ENCODE measurements at places on chromosomes 6 and 20.
A peak's percentile ranks its signal among the peaks of the same experiment; 100 is the strongest.

DNA sequence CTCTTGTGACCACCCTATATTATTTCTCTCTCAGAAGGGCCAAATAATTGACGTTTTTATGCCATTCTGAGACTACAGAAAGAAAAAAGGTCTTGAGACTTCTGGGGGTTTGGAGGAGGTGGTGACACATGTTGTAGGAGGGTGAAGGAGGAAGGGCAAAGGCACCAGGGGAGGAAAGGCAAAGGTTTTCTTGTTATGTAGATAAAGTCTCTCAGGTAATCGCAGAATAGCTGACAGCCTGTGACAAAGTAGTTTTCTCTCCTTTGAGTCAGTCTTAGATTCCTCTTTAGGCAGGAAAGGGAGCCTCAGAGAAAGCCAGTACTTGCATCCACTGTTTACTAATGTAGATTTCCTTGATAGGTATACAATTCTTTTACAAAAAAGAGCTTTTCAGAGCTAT, 23.6 kb downstream of the OR2B2 start:
- no peak for DNase-seq
- H3K27ac ChIP-seq = no peak overlapping the region
- no peaks in the 10 kb centered on the region for H3K27me3 ChIP-seq

DNA sequence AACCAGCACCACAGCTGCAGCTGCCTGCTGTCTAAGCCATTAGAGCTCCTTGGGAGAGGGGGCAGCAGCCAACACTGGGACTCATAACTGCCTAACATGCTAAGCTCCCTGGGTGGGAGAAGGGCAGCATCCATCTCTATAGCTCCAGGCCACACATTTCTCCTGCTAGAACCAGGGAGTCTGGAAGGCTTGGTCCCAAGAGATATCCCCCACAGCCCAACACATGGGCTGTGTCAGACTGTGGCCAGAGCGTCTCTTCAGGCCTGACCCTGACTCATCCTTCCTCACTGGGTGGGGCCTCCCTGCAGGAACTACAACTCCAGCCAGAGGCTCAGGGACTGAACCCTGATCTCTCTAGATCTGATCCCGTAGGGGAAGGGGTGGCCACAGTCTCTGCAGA, 411.1 kb downstream of the HDGFL1 start:
- H3K4me1 ChIP-seq = no peaks in the 10 kb centered on the region
- DNase-seq = no peak
- H3K27me3 ChIP-seq = no peaks in the 10 kb centered on the region
- no peaks in the 10 kb centered on the region for H3K36me3 ChIP-seq
- no peak overlapping the region for H3K4me3 ChIP-seq
- H3K27ac ChIP-seq = no peak overlapping the region

- H3K36me3 ChIP-seq = no peaks in the 10 kb centered on the region
- H3K27ac ChIP-seq = no peak overlapping the region
- DNase-seq = peak; percentile 51
- no peaks in the 10 kb centered on the region for H3K27me3 ChIP-seq
- H3K4me1 ChIP-seq = no peaks in the 10 kb centered on the region
Measured at GRCh38 chr6:33983109-33983716, 162.7 kb downstream of the GRM4 start.

- peak overlapping the region; percentile 91 for H3K4me3 ChIP-seq
- peaks cover 13% of the 10 kb centered on the region for H3K4me1 ChIP-seq
- no peaks in the 10 kb centered on the region for H3K36me3 ChIP-seq
- H3K27me3 ChIP-seq = no peaks in the 10 kb centered on the region
- H3K27ac ChIP-seq = peak overlapping the region; percentile 64
Measured at GRCh38 chr6:49463612-49463967, 420 bp downstream of the CENPQ start.

GRCh38 chr6:144131248-144131709, 19.0 kb upstream of the STX11 start:
- H3K36me3 ChIP-seq = no peaks in the 10 kb centered on the region
- H3K27ac ChIP-seq = no peak overlapping the region
- no peaks in the 10 kb centered on the region for H3K4me1 ChIP-seq
- DNase-seq = no peak
- no peak overlapping the region for H3K4me3 ChIP-seq

DNA sequence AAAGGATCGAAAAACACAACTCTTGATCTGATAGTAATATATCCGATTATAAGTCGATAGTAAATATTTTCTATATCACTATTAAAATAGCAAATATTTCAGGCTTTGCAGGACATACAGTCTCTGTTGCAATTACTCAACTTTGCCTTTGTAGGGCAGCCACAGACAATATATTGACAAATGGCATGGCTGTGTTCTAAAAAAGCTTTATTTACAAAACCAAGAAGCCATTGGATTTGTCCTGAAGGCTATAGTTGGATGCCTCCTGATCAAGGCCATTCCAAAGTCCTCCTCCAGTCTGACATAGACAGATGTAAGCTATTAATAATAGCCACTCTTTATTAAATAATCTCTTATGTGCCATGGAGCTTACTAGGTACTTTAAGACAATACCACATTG, 5.9 kb downstream of the OCSTAMP start:
- no peaks in the 10 kb centered on the region for H3K27me3 ChIP-seq
- DNase-seq = no peak
- H3K4me3 ChIP-seq = no peak overlapping the region
- H3K4me1 ChIP-seq = peaks cover 11% of the 10 kb centered on the region
- H3K36me3 ChIP-seq = no peaks in the 10 kb centered on the region

All from testis (tissue), 5 donors.